Activated CD4-positive, alpha-beta memory T cell treated with anti-CD3 and anti-CD28 coated beads, Interleukin-2, amount 10 ng/mL, durations not matched to agents 7 days and 5 days (primary cell): ENCODE measurements at places on chromosomes 1 and 21. TPM values are rescaled to one million over a fixed set of nuclear protein-coding genes. Genes with fewer than 3 reads are reported as not detected.

GRCh38 chr21:44760376-44760775 is 41.2 kb downstream of the UBE2G2 start:
- no peak for DNase-seq
- H3K27ac ChIP-seq = no peak overlapping the region
- peaks cover 8% of the 10 kb centered on the region for H3K4me1 ChIP-seq
- H3K4me3 ChIP-seq = no peak overlapping the region

CNKSR1 gene
- 1.8 TPM for total RNA-seq

DNA sequence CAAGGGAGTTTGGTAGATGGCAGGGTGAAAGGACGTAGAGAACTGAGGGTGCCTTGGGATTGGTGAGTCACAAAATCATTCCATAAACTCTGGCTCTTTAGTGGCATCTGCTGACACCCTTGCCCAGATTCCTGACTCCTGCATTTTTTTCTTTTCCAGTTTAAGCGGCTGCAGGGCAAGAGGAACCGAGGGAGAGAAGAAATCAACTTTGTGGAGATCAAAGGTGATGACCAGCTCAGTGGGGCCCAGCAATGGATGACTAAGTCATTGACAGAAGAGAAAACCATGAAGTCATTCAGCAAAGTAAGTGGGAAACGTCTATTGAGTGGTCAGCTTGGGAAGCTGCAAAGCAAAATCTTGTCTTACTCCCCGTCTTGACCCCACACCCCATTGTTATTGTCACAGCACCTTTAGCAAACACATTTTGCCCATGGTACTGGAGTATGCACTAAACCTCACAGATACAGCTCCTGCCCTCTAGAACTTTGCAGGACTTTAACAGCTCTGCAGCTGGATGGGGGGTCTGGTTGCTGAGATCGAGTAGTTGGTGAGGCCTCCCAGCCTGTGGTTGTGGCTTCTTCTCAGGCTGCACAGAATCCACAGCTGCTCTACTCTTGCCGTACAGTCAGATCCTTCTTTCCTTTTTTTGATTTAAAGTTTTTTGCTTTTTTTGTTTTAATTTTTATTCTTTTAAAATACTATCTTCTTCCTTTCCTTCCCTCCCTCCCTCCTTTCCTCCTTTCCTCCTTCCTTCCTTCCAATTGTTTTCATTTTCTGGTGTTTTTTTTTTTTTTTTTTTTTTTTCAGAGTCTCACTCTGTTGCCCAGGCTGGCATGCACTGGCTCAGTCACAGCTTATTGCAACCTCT is 21.9 kb downstream of the SH2D2A start:
- H3K4me1 ChIP-seq = peaks cover 9% of the 10 kb centered on the region
- H3K27me3 ChIP-seq = no peaks in the 10 kb centered on the region
- no peak for DNase-seq

DNA sequence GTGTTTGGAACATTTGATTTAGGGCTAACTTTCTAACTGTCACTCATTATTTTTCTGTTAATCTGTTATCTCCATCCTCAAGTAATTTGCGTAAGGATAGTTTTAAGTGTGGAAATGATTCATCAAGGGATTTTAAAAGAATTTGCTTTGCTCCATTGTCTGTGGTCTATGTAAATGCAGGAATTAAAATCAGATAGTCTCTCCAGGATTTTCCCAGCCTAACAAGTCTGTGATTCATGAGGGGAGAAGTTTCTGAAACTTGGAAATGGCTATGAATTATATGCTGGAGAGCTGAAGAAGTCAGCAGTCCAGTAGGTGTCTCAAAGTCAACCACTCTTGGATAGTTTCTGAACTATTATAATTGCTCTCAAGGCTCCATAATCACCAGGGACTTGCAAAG is 264.5 kb downstream of the MRPL39 start:
- H3K27ac ChIP-seq = no peak overlapping the region
- H3K4me3 ChIP-seq = no peak overlapping the region
- no peak for DNase-seq

- H3K27me3 ChIP-seq = peaks cover 60% of the 10 kb centered on the region
- H3K36me3 ChIP-seq = no peaks in the 10 kb centered on the region
- H3K27ac ChIP-seq = no peak overlapping the region
- peak; percentile 27 for DNase-seq
Observed at GRCh38 chr1:156414461-156415064, 45.6 kb downstream of the RHBG start.

NBPF4 gene
- total RNA-seq = not detected

ADORA3 gene
- 0.18 TPM for total RNA-seq

PPP2R5A gene
- total RNA-seq = 67.0 TPM

DNA sequence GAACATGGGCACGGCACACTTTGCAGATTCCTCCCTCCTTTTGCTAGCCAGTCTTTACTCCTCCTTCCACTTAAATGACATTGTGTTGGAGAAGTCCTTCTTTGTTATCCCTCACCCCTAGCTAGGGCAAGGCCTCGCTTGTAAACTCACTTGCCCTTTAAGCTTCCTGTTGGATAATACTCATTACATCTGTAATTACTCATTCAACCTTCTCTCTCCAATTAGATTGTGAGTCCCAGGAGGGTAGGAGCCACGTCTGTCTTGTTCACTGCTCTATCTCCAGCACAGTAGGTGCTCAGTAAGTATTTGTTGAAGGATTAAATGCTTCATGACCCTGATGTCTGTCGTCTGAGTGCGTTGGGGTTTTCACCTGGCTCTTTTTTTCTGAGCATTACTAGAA is 98.7 kb upstream of the USP24 start:
- H3K27ac ChIP-seq = no peak overlapping the region
- H3K36me3 ChIP-seq = no peaks in the 10 kb centered on the region
- H3K27me3 ChIP-seq = peaks cover 3% of the 10 kb centered on the region
- no peak for DNase-seq

DNA sequence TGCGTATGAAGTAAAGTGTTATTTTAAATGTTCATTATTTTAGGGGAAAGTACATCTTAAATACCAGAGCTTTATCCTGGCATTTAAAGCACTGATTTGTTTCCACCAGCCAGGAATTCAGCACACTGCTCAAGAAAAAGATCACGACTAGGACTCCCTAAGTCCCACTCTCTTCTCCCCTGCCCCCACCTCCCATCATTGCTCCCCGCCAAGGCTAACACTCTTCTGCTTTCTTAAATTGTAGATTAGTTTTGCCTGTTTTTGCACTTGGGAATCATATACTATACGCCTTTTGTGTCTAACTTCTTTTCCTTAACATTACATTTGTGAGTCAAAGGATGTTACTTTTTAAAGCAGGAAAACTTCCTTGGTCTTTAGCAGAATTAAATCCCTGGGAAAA is 37.5 kb upstream of the C1orf105 start:
- H3K4me3 ChIP-seq = no peak overlapping the region
- H3K27me3 ChIP-seq = peaks cover 3% of the 10 kb centered on the region
- no peaks in the 10 kb centered on the region for H3K36me3 ChIP-seq
- peaks cover 17% of the 10 kb centered on the region for H3K4me1 ChIP-seq

DNA sequence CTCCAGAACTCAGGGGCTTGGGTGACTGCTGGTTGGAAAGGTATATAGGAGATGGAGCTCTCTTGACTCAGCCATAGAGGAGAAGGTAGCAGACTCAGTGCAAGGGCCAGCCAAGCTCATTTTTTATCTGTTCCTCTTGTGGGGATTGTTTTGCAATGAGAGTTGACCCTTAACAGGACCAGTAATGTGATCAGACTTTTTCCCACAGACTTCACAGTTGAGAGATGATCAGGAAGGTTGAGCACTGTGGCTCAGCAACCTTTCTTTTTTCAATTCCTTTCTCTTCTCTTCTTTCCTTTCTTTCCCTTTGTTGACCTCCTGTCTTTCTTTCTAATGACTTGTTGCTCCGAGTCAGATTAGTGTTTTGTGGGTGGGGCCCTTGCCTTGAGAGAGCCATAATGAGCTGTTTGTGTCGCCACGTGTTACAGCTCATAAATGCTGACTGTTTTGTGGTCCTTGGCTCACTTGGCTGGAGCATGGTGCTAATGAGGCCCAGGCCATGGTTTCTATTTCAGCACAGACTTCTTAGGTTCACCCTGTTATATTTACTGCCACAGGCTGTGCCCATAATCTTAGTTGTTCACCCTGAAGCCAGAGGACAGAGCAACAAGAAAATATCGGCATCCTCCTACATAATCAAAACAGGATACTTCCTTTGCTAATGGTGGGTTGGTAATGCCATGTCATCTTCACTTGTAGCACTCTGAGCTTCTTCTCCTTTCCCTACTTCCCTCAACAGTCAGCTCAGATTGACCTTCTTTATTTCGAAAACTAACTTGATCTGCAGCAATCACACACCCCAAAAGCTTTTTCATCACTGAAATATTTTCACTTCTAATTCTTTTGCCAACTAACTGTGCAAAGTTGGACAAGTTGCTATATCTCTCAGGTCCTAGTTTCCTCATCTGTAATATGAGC is 13.9 kb downstream of the ADAM30 start:
- no peaks in the 10 kb centered on the region for H3K4me1 ChIP-seq
- H3K27me3 ChIP-seq = peaks cover 24% of the 10 kb centered on the region
- no peaks in the 10 kb centered on the region for H3K36me3 ChIP-seq
- H3K4me3 ChIP-seq = no peak overlapping the region
- H3K27ac ChIP-seq = no peak overlapping the region
- DNase-seq = no peak

DNA sequence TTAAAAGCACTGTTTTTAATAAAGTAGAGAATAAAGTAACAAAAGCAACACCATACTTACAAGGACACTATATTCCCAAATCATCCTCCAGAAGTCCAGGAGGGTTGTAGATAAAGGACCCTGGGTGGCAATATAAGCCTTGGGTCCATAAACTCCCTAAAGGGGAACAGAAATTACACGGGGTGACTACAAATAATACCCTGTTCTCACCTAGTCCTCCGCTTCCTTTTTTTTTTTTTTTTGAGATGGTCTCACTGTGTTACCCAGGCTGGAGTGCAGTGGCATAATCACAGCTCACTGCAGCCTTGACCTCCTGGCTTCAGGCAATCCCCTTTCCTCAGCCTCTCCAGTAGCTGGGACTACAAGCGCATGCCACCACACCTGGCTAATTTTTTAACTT is 13.1 kb downstream of the PTPN22 start:
- no peak for DNase-seq
- H3K27me3 ChIP-seq = no peaks in the 10 kb centered on the region
- peaks cover 64% of the 10 kb centered on the region for H3K36me3 ChIP-seq

DNA sequence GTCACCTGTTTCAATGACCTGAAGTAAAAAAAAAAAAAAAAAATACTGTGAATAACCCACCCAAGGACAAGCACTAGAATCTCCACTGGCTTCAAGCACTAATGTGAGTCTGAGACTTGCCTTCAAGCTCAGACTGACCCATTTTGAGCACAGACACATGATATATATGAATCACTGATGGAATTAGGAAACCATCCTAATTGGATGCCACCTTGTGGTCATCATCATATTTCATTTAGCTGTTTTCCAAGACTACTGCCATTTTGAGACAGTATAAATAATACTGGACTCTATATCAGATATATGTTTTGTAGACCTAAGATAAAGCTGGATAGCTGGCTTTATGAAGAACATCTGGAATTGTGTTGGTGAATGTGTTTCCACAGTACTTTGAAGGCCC is 1232.0 kb downstream of the KCNT2 start:
- no peak overlapping the region for H3K4me3 ChIP-seq
- H3K4me1 ChIP-seq = no peaks in the 10 kb centered on the region
- H3K27ac ChIP-seq = no peak overlapping the region
- H3K27me3 ChIP-seq = no peaks in the 10 kb centered on the region

DNA sequence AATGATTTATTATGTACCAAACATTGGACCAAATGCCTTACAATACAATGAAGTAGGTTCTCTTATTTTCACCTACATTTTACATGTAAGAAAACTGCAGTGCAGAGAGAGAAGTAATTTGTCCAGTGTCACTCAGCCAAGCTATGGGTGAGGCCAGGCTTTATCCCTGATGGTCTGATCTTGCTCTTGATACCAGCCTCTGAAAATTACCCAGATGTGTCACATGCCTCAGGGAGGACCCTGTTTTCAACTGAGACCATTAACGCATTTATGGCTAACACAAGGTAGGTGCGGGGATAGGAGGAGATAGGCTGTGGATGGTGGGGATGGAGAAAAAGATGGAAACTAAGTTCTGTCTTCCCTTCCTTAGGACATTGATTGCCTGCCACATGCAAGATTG is 56.9 kb downstream of the NGF start:
- no peak for DNase-seq
- no peak overlapping the region for H3K4me3 ChIP-seq
- H3K27me3 ChIP-seq = peaks cover 7% of the 10 kb centered on the region
- H3K4me1 ChIP-seq = no peaks in the 10 kb centered on the region
- H3K36me3 ChIP-seq = no peaks in the 10 kb centered on the region
- no peak overlapping the region for H3K27ac ChIP-seq

- no peak overlapping the region for H3K4me3 ChIP-seq
- H3K36me3 ChIP-seq = no peaks in the 10 kb centered on the region
- peaks cover 4% of the 10 kb centered on the region for H3K27me3 ChIP-seq
- no peak overlapping the region for H3K27ac ChIP-seq
- no peak for DNase-seq
Observed at GRCh38 chr1:44034976-44035716, 3.9 kb upstream of the SLC6A9 start.
